ENCODE measurements at places on chromosomes 2 and 18.

- DNase-seq, result no peak
These were observed 139.7 kb downstream of the HRH4 start for GRCh38 chr18:24600076-24600654.

GRCh38 chr18:22525883-22526282 lies 108.2 kb upstream of the CTAGE1 start:
- no peak for DNase-seq

GRCh38 chr2:167380555-167380954 lies 492.3 kb downstream of the XIRP2 start:
- DNase-seq, result no peak

GRCh38 chr2:1518867-1519530 lies 105.7 kb downstream of the TPO start:
- DNase-seq, result no peak

DNA sequence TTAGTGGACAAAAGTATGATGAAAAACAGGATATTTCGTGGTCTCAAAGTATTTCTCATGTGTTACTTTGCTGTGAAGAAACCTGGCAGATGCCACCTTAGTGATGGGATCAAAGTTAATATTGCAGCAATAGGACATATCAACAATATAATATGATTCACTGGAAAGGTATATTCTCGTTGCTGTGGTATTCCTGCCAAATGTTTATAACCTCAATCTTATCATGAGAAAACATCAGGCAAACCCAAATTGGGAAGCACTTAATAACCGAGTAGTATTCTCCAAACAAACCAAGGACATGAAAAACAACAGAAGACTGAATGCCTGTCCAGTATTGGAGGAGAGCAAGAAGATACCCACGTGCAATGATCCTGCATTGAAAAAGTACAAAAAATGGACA lies 302.6 kb upstream of the MC4R start:
- no peak for DNase-seq

- DNase-seq, result no peak
These were observed 96.0 kb upstream of the MYCN start for GRCh38 chr2:15844211-15844801.

DNA sequence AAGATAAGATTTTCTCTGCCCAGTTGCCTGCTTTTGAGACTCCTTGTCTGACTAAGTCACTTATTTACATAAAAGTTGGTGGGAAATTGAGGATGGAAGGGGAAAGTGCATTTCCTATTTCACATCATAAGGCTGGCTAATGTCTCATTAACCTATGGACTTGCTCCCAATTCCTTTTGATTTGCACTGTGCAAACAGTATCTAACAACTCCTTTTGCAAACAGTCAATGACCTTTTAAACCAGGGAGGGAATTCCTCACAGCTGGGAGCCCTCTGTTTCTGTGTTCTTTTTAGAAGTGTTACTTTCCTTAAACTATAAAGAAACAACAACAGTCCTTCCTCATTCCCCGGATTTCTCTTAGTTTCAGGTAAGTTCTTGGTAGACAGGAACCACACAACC lies 272.8 kb downstream of the RND3 start:
- no peak for DNase-seq

- no peak for DNase-seq
These were observed 20.4 kb upstream of the KCNS3 start for GRCh38 chr2:17858064-17858463.

- no peak for DNase-seq
These were observed 826.2 kb upstream of the DDX18 start for GRCh38 chr2:116988303-116988702.

- no peak for DNase-seq
These were observed 1677.0 kb upstream of the LRRTM1 start for GRCh38 chr2:81981585-81981984.

DNA sequence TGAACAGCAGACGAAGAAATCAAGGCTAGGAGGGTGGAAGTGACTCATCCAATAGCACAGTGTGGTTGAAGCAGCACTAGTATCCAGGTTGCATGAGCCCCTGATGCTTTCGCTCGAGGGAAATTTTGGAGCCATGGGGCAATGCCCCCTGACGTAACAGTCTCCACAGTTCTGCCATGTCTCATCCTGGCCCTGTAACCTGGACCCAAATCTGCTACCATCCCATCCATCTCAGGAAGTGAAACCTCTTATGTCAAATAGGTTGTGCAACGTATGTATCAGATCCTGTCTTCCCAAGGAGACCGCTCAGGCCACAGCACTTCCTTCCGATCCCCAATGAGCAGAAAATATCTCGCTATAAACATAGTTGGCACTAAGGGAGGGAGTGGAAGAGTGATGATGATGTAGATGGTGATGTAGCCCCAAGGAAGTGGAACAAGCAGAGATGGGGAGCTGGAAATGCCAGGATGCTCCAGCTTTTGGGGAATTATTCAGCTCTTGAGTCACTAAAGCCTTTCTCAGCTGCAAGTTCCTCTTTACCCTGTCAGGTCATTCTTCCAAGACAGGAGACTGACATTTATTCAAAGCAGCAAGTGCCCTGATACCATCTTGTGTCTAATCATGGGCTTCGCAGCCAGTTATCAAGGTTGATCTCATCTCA lies 3.0 kb upstream of the IL1B start:
- no peak for DNase-seq

DNA sequence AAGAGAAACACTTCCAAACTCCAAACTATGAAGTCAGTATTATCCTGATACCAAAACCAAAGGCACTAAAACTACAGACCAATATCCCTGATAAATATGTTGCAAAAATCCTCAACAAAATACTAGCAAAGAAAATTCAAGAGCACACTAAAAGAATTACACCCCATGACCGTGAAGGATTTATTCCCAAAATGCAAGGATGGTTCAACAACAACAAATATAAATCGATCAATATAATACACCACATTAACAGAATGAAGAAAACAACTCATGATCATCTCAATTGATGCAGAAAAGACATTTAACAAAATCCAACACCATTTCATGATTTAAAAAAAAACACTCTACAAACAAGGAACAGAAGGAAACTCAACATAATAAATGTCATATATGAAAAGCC lies 50.5 kb downstream of the IWS1 start:
- DNase-seq, result no peak

All from stimulated activated CD4-positive, alpha-beta T cell treated with anti-CD3 and anti-CD28 coated beads, Interleukin-4, amount 100 ng/mL, for 1 hour (primary cell).